ENCODE measurements at places on chromosomes 11 and 22.

DNA sequence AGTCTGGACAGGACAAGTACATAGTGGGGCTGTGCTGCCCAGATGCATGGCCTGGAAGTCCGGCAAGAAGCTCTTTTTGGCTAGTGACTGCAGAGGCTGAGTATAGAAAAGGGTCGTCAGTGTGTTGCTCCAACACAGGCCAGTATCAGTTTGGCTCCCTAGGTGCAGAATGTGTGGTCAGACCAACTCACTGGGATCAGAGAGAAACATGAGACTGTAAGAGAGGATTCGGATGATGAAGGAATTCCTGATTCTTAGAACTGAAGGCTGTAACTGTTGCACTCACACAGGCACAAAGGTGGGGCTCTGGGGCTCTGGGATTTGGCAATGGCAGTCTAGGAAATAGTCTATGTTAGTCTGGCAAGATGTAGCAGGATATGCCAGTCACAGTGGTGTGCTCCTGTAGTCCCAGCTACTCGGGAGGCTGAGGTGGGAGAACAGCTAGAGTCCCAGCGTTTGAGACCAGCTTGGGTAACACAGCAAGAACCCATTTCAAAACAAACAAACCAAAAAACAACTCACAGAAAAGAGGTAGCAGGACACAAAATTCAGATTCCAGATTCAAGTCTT is 11.1 kb upstream of the UPB1 start:
- DNase-seq = no peak

GRCh38 chr11:15034687-15035267 is 38.6 kb upstream of the CALCB start:
- no peak for DNase-seq

DNA sequence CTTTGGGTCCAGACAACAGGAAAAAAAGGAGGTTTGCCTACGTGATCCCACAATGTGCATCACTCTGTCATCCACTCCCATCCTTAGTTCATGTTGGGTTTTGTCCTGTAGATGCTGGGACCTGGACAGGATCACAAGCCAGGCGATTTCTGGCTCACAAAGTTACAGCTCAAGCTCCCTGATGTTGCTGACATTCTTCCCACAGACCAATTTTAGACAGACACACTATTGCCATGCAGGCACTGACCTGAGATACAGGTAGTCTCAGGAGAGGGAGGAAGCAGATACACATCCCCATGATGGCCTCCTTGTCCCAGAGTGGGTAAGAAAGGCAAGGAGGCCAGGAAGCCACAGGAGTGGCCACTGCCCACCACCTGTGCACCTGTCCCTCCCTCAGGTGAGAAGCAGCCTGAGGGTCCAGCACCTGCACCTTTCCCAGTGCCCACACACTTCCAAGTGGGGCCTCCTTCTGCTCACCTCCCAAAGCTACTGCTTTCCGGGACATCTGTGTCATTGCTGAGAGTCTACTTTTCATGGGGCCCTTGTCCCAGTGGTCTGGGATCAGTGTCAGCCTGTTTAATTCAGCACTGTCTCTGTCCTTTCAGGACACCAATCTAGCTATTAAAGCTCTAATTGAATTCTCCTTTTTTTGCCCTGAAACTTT is 52.0 kb upstream of the TOP3B start:
- DNase-seq = no peak

- no peak for DNase-seq
Observed at GRCh38 chr22:25741692-25742626, at the start of gene MYO18B. TSS of gene MYO18B (plus strand) at chr22:25742188. CDS start at chr22:25761093, 18,905 bp downstream.

Measured in NCI-H1417 treated with DMSO at 0.1 percent for 48 hours (cell line).